ENCODE measurements at places on chromosomes 3 and 15. TPM values are rescaled to one million over a fixed set of nuclear protein-coding genes. Genes with fewer than 3 reads are reported as not detected.

DNA sequence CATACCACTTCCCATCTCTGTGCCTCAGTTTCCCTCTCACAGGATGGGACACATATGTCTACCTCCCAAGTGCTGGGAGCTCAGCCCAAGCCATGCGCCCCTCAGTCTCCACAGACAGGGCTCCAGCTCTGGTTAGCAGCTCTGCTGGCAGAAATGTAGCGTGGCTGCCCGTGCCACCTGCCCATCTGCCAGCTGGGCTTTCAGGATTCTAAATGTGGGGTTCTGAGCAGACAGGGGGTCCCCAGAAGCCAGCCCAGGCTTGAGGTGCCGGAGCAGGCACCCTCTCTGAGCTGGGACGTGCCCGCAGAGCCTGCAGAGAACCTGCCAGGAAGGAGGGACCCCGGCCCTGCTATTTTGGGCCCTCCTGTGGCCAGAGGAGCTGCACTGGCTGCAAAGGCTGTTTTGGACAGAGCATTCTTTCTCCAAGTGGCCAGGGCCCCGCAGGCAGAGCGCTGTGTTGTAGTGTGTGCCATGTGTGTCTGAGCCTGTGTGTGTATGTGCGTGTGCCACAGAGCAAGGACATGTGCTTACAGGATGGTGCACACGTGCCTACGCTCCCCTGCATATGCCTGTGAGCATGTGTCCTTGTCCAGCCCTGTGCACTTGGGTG lies 31.7 kb downstream of the PSTPIP1 start:
- DNase-seq = peak; percentile 9

- no peak for DNase-seq
Observed at GRCh38 chr3:167466966-167467365, 6.9 kb downstream of the SERPINI2 start.

GRCh38 chr3:16033889-16034687 lies 140.4 kb upstream of the GALNT15 start:
- DNase-seq = no peak

DNA sequence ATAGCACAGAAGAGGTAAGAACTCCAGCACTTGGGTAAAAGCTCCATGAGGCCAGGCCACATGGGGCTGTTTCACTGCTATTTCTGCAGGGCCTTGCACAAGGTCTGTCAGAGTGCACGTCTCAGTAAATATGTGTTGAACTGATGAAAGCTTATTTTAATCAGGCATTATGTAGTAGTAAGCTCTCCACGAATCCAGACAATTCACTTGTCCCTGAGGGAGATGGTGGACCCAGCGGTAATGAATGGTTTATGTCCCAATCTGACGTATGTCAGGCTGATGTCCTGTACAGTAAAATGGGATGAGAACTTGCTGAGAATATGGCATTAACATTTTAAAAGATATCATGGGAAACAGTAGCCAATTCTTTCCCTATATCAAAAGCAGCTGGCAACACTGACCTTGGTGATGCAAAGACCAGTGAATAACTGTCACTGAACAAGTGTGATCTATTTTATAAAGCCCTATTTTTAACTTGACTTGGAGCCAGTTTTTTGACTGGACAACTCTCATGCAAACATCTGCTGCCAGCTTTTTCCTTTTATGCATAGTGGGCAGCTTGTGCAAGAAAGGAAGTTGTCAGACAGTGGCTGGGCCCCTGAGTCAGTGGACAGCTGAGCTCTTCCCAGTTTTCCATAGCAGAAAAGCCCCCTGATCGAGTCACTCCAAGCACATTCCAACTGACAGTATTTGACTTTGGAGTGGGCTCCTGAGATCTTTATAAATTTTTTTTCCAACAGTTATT lies 519.8 kb upstream of the MDFIC2 start:
- no peak for DNase-seq

- DNase-seq = no peak
Observed at GRCh38 chr3:141191097-141191749, 40.4 kb upstream of the PXYLP1 start.

Gene PPP2R3A
- 26.3 TPM for total RNA-seq

Gene TTC21A
- total RNA-seq = 0.53 TPM

Gene ACKR4
- total RNA-seq = not detected
